ENCODE measurements at places on chromosomes 3 and 15. TPM values are rescaled to one million over a fixed set of nuclear protein-coding genes. Genes with fewer than 3 reads are reported as not detected.

GOLGA8G gene
- total RNA-seq: not detected

RTP3 gene
- not detected for total RNA-seq

VEPH1 gene
- 0.74 TPM for total RNA-seq

SLC9A9 gene
- total RNA-seq: 46.2 TPM

FAM43A gene
- 22.4 TPM for total RNA-seq
